GM12878 (cell line): ENCODE measurements at places on chromosomes 6 and 20.

DNA sequence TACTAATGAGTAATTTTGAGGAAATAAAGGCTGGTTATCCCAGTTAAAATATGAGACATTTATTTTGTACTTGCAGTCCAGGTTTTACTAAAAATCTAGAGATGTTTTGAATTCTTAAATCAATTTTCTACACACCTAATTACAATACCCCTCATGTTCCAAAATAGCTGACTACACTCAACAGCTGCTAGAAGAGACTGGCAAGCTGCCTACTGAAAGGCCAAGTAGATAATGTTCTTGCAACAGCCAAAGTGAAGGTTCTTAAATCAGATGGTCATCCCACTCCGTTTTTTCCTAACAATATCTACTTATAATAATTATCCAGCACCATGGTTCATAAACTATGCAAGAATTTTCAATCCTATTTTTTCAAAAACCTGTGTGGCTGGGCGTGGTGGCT, 69.0 kb downstream of the DTNBP1 start:
- DNase-seq, result no peak

DNA sequence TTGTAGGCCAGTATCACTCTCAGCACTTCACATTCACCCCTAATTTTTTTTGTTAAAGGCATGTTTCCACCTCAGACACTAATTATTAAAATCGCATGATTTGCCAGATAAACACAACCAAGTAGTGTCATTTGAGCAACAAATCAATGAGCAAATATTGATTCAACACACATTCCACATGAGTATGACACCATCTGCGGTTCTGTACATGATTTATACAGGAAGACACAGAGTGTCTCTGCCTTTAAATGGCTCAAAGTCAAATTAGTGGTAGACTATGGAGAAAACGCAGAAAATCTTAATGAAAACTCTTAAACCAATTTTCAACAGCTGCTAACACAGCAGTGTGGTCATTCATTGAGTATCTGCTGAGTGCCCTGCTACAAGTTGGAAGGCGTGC, 300.2 kb downstream of the SOX4 start:
- DNase-seq, result no peak

DNA sequence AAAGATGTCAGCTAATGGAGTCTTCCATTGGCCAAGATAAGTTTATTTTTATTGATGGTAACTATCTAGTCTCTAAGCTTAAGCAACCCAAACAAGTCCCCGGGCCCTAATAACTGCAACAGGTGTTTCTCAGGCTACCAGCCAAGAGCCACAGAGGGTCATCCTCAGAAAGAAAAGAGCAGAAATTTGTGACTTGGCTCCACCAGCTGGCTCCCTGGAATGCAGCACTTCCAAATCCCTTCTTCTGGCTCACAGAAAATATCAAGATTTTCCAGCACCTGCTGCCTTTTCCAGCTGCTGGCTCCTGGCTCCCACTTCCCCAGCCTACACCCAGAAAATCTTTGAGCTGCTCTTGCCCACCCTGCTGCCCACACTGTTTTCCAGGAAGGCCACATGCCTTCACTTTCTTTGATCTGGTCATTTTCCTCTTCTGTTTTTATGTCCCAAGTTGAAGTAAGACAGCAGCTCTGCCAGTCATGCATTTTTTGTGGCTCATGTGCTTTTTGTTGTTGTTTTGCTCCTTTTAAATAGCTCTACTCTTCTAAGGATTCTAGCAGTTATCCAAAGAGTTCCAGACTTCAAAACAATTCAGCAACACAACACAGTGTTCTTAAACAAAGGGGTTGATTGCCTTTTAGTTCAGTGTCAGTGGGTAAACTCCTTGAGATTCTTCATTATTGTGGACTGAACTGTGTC, 151.0 kb upstream of the SMLR1 start:
- DNase-seq, result no peak

DNA sequence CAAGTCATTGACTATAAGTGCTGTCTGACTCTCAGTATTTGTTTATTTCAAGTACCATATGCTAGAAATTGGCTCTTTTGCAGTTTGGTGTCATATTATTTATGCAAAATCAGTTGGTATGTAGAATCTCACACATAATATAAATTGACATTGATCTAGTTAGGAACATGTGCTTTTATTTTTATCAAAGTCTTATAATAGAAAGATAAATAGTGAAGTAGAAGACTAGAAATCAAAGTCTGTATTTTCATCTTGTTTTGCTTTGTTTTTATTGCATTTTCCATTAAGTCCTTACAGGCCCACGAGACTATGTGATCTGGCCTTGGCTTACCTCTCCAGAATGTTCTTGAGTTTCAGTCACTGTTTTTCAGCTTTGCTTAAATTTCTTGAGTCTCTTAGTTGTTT, 300.3 kb downstream of the LAMA2 start:
- DNase-seq, result no peak

GRCh38 chr6:40719671-40720374, 132.7 kb upstream of the LRFN2 start:
- peak; percentile 30 for DNase-seq

GRCh38 chr6:27605401-27606342, 132.8 kb upstream of the ZNF184 start:
- no peak for DNase-seq

DNA sequence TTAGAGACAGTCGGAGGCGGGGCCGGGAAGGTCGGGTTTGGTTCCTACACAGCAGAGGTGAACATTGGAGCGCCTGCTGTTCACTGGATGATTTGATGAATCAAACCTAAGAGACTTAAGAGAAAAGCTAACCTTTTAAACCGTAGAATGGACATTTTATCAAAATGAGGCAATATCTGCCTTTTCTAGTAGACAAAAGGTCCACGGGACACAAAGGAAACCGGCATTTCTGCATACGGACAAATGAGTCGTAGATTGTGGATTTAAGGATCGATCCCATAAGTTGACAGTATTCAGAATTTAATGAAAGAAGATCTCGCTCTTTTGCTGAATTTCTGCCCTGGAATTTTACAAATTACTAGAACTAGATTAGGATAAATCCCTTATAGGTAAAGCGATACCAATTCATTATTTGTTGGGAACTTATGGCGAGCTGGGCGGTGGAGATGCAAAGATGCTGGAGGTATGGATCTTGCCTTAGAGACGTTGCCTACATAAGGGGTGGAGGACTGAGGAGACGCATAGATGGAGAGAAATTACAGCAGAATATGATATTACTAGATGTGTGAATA, 400 bp downstream of the PAK1IP1 start:
- DNase-seq, result no peak

DNA sequence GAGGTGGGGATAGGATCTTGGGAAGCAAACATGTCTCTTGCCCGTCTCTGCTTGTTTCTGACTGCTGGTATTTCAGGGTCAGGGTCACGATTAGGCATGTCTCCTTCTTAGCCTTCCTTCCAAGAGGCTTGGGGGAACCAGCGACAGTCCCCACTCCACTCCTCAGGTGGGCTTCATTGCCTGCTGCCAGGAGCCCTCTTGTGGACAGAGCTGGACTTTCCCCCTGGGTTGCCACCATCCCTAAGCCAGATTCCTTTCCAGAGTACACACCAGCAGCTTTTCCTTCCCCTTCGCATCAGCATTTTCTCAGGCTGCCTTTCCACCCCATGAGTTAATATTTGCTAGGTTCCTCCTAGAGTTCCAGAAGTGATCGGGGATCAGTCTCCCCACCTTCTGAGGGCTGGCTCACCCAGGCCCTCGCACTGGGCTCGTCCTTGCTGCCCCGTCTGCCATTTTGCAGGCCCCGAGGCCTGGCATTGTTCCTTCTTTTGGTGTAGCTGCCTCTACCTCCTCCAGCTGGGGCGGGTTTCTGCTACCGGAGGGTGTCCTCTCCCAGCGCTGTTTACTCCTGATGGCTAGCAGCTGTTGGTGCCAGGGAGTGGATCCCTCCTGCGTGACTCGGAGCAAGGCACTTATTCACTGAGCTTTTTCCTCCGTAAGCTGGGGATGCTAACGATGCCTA, 8.8 kb upstream of the C20orf144 start:
- no peak for DNase-seq

- DNase-seq, result no peak
Observed at GRCh38 chr6:44671333-44671732, 283.8 kb downstream of the CDC5L start.

DNA sequence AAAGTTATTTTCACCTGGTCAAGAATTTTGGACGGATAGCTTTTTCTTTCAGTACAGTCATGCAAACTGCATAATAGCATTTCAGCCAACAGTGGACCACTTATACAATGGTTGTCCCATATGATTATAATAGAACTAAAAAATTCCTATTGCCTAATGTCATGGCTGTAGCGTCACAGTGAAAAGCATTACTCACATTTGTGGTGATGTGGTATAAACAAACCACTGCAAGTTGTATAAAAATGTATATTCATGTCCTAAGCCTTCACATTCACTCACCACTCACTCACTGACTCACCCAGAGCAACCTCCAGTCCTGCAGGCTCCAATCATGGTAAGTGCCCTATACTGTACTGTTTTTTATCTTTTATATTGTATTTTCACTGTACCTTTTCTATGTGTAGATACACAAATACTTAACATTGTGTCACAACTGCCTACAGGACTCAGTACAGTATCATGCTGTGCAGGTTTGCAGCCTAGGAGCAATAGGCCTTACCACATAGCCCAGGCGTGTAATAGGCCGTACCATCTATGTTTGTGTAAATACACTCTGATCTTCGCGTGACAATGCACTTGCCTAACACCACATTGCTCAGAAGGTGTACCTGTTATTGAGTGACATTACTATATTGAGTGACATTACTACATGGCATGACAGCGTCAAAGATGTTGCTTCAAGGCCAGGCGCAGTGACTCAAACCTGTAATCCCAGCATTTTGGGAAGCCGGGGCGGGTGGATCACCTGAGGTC, 17.9 kb downstream of the ABHD12 start:
- no peak for DNase-seq
